ENCODE measurements at places on chromosomes 16 and 17. TPM values are rescaled to one million over a fixed set of nuclear protein-coding genes. Genes with fewer than 3 reads are reported as not detected.

DNA sequence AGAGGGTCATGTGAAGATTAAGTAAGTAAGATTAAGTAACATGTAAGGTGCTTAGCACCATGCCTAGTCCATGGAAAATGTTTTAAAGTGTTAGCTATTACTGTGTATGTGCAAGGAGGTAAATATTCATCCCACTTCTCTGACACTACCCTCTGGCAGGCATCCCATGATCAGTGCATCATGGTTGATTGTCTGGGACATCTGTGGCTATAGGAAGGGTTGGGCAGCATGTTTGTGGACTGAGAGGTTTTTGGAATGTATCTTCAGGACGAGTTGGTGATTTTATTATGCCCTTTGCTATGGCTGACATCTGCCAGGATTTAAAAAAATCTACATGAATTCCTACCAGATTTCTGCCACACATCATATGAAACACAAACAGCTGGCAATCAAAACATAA lies 6.5 kb upstream of the TAOK1 start:
- H3K4me3 ChIP-seq: no peak overlapping the region
- DNase-seq: no peak
- H3K27me3 ChIP-seq: no peaks in the 10 kb centered on the region
- H3K27ac ChIP-seq: no peak overlapping the region

DNA sequence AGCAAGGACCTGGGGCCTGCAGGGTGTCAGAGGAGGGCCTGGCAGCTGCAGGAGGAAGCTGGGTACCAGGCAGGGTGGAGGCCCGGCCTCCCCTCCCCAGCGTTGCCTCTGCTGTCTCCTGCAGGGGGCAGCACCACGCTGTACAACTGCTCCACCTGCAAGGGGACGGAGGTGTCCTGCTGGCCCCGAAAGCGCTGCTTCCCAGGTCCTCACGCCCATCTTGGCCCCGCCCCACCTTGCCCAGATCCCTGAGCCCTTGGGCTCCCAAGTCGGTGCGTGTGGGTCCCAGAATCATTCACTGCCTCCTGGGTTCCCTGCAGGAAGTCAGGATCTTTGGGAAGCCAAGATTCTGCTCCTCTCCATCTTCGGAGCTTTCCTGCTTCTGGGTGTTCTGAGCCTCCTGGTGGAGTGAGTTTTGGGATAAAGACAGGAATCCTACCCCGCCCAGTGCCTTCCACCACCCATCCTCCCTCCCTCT lies 1.2 kb downstream of the TMEM95 start:
- H3K4me1 ChIP-seq: peaks cover 4% of the 10 kb centered on the region
- no peak overlapping the region for H3K27ac ChIP-seq
- H3K36me3 ChIP-seq: no peaks in the 10 kb centered on the region
- H3K4me3 ChIP-seq: no peak overlapping the region
- peaks cover 8% of the 10 kb centered on the region for H3K27me3 ChIP-seq
- peak; percentile 87 for DNase-seq

- no peaks in the 10 kb centered on the region for H3K36me3 ChIP-seq
- H3K4me1 ChIP-seq: peaks cover 24% of the 10 kb centered on the region
- H3K4me3 ChIP-seq: no peak overlapping the region
- peaks cover 4% of the 10 kb centered on the region for H3K27me3 ChIP-seq
- H3K27ac ChIP-seq: no peak overlapping the region
Measured at GRCh38 chr17:47981462-47981861, 10.5 kb downstream of the CDK5RAP3 start.

GRCh38 chr17:17944743-17945142 lies 27.5 kb downstream of the TOM1L2 start:
- H3K27ac ChIP-seq: peak overlapping the region; percentile 93
- peaks cover 39% of the 10 kb centered on the region for H3K4me1 ChIP-seq
- H3K27me3 ChIP-seq: peaks cover 4% of the 10 kb centered on the region
- no peaks in the 10 kb centered on the region for H3K36me3 ChIP-seq
- peak; percentile 51 for DNase-seq

DNA sequence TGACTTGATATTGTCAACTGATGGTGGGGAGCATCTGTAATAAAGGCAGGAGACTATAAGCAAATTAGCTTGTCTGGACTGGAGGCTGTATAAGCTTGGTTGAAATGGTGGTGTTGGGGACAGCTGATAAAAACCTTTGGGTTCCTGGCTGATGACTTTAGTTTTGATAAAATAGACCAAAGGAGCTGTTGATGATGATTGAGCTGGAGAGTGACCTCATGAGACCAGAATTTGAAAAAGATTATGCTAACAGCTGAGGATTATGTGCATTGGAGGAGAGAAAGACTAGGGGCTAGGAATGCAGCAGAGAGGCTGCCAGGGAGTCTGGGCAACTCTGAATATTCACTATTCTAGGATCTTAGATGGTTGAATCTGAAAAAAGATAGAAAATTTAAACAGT lies 8.7 kb upstream of the CDC27 start:
- peaks cover 6% of the 10 kb centered on the region for H3K36me3 ChIP-seq
- H3K27me3 ChIP-seq: peaks cover 4% of the 10 kb centered on the region
- H3K4me1 ChIP-seq: peaks cover 4% of the 10 kb centered on the region
- no peak overlapping the region for H3K27ac ChIP-seq

GRCh38 chr17:3531266-3532101 lies 26.1 kb downstream of the TRPV3 start:
- no peak overlapping the region for H3K4me3 ChIP-seq
- H3K27me3 ChIP-seq: peaks cover 5% of the 10 kb centered on the region
- peaks cover 5% of the 10 kb centered on the region for H3K36me3 ChIP-seq
- H3K4me1 ChIP-seq: peaks cover 2% of the 10 kb centered on the region

GRCh38 chr17:75632863-75633485 lies at the start of gene SMIM5:
Gene SMIM5, plus strand, starts transcription at chr17:75633434. Its CDS starts 6,768 bp downstream, at chr17:75640202.
- H3K4me3 ChIP-seq: peak within 1 kb of the TSS; percentile 76
- DNase-seq: peak; percentile 93
- peaks cover 22% of the 10 kb centered on the region for H3K4me1 ChIP-seq
- no peaks in the 10 kb centered on the region for H3K36me3 ChIP-seq
- H3K27ac ChIP-seq: peak within 1 kb of the TSS; percentile 89

DNA sequence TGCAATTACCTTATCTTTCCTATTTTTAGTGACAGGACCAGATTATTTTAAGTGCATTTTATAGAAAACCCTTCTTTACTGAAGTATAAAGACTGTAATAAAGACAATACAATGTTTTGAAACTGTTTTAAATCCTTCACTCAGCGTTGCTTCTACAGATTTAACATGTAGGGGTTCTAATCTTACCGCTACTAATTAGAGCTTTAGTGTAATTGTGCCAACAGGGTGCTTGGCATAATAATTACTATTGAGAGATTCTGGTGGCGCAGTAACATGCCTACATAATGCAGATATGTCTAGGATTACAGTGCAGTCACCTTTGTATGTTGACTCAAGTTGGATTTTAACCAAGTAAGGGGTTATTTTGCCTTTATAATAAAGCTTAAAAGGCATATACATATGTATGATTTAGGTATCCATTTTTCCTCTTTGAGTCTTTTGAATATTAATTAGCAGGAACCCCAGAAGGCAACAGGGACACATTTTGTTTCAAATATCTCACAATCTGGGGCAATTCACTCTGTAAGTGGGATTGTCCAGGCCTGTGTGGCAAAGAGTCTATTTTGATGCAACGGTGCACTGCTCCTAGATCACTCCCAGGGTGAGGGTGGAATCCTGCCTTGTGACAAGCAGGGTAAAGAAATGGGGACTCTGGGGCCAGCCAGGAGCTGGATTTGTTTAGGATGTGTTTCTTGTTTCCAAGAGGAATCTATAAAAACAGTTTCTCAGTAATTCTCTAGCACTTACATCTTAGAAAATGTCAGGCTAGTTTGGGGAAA lies 604.7 kb upstream of the SALL1 start:
- peak overlapping the region; percentile 49 for H3K27ac ChIP-seq
- no peak for DNase-seq
- no peak overlapping the region for H3K4me3 ChIP-seq
- peaks cover 7% of the 10 kb centered on the region for H3K27me3 ChIP-seq
- H3K36me3 ChIP-seq: no peaks in the 10 kb centered on the region

DNA sequence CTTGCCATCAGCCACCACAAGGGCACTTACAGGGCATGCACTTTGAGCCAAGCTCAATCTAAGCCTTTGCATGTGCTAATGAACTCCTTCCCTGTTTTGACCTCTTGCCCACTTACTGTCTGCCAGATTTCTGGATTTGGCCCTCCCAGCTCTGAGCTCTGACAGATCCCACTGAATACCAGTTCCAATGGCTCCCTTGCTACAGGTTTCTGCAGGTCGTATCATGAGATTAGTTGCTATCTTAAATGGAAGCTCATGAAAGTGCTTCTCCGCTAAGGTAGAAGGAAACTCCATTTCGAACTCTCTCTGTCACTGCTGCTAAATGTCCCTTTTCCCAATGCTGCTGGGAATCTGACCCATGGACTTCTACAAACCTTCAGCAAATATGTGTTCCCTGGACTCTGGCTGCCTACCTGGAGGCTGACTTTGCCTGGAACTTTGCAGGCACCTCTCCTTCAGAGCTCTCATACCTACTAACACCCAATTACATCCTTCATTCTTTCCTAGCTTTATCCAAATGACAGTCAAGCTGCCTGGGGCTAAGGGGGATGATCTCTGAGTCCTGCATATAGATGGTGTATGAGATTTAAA lies 23.5 kb upstream of the TOB1 start:
- DNase-seq: no peak
- H3K27me3 ChIP-seq: peaks cover 3% of the 10 kb centered on the region
- no peaks in the 10 kb centered on the region for H3K36me3 ChIP-seq
- peaks cover 7% of the 10 kb centered on the region for H3K4me1 ChIP-seq

DNA sequence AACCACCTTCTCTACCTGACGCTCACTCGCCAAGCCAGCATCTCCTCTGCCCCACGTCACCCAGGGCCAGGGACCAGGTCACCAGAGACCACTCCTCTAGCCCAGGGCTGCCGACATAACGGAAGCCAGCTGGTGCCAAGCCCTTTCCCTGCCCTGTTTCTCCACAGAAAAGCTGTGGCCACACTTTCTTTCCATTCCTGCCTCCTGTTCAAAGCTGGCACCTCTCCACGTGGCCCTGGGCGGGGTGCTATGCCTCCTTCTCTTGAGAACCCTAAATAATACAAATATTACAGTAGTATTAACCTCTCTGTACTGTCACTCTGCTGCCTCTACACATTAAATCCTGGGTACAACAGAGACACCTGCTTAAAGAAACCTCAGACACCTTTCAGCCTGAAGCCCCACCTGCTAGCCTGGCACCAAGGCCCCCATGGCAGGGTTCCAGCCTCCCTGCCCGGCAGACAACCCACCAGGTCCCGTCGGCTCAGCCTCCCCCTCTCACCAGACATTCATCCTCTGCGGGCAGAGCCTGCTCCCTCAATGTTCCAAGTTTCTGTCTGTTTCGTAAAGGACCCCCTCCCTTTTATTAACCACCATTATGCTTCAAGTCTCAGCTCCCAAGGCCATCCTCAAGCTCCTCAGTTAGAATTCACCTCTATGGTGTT lies 62.3 kb downstream of the TIMM22 start:
- H3K27me3 ChIP-seq: peaks cover 15% of the 10 kb centered on the region
- no peak for DNase-seq
- H3K27ac ChIP-seq: no peak overlapping the region
- H3K4me3 ChIP-seq: no peak overlapping the region

MPP3 gene
- total RNA-seq: 22.9 TPM

GRCh38 chr16:49639739-49640431 lies 216.0 kb downstream of the ZNF423 start:
- H3K4me1 ChIP-seq: peaks cover 43% of the 10 kb centered on the region
- H3K27ac ChIP-seq: peak overlapping the region; percentile 86
- peak; percentile 57 for DNase-seq
- H3K36me3 ChIP-seq: peaks cover 14% of the 10 kb centered on the region

DNA sequence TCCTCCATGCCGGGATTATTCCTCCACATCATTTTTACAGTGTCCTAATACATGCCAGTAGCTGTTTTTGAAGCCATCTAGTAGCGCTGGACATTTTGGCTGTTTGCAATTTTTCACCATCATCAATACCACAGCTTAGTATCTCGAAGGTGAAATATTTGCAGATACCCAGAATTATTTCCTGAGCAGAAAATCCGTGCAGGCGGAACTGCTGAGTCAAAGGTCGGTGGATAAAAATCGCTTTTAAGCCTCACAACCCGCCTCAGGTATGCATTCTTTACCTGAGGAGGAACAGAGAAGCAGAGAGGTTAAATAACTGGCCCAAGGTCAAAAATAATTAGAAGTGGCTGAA lies 584 bp upstream of the TNRC6A start:
- peaks cover 6% of the 10 kb centered on the region for H3K27me3 ChIP-seq
- H3K36me3 ChIP-seq: no peaks in the 10 kb centered on the region
- H3K27ac ChIP-seq: peak overlapping the region; percentile 65
- DNase-seq: no peak
- peaks cover 15% of the 10 kb centered on the region for H3K4me1 ChIP-seq

KDM6B gene
- total RNA-seq: 191 TPM

- H3K4me3 ChIP-seq: no peak overlapping the region
- H3K36me3 ChIP-seq: no peaks in the 10 kb centered on the region
- peak; percentile 78 for DNase-seq
Measured at GRCh38 chr17:27236717-27237315, 57.1 kb upstream of the WSB1 start.

GRCh38 chr16:89118361-89119165 lies 24.9 kb downstream of the ACSF3 start:
- peak overlapping the region; percentile 52 for H3K27ac ChIP-seq
- H3K36me3 ChIP-seq: peaks cover 5% of the 10 kb centered on the region

DNA sequence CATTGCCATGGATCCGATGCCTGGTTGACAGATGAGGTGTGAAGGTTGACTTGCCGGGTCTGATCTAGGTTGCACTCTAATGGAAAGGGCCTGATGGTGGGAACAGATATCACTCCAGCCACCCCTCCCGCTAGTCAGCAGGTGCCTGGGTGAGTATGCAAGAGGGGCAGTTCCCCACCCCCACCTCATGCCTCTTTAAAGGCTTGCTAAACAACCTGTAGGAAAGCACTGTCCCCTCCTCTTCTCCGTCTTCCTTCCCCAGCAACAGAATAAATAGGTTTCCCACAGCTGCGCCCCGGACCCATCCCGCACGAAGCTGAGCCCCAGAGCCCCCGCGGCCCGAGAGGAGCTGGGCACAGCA lies 746 bp upstream of the TMEM132E start:
- H3K27me3 ChIP-seq: peaks cover 17% of the 10 kb centered on the region
- peaks cover 21% of the 10 kb centered on the region for H3K4me1 ChIP-seq
- H3K4me3 ChIP-seq: peak overlapping the region; percentile 91
- H3K27ac ChIP-seq: peak overlapping the region; percentile 30
- H3K36me3 ChIP-seq: no peaks in the 10 kb centered on the region

MFSD6L gene
- not detected for total RNA-seq

DNA sequence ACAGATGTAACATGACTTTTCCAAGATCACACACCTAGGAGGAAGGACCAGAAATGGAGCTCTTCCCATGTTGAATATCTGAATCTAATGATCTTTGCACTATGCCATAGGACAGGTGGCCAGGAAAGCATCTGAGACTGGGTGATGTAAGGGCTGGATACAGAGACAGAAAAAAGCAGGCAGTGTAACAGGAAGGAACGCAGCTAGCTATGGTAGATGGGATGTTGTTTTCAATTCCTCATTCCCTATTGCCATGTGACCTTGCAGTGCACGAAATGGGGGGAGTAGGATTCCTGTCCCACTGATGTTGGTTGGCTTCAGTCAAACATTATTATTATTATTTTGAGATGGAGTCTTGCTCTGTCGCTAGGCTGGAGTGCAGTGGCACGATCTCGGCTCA lies 3.7 kb upstream of the NPIPB15 start:
- no peak overlapping the region for H3K4me3 ChIP-seq
- peaks cover 1% of the 10 kb centered on the region for H3K4me1 ChIP-seq
- no peaks in the 10 kb centered on the region for H3K27me3 ChIP-seq
- H3K36me3 ChIP-seq: no peaks in the 10 kb centered on the region
- DNase-seq: no peak

- no peak overlapping the region for H3K4me3 ChIP-seq
- peaks cover 13% of the 10 kb centered on the region for H3K4me1 ChIP-seq
- no peak for DNase-seq
- H3K27ac ChIP-seq: no peak overlapping the region
- no peaks in the 10 kb centered on the region for H3K27me3 ChIP-seq
Measured at GRCh38 chr17:17900615-17901520, 64.1 kb upstream of the SREBF1 start.

- no peaks in the 10 kb centered on the region for H3K36me3 ChIP-seq
- no peaks in the 10 kb centered on the region for H3K27me3 ChIP-seq
- no peak overlapping the region for H3K27ac ChIP-seq
- peaks cover 2% of the 10 kb centered on the region for H3K4me1 ChIP-seq
Measured at GRCh38 chr16:52071101-52071500, 475.8 kb downstream of the TOX3 start.

Data from glutamatergic neuron (in vitro differentiated cells).